ENCODE measurements at places on chromosomes 11 and 22. TPM values are rescaled to one million over a fixed set of nuclear protein-coding genes. Genes with fewer than 3 reads are reported as not detected.

- no peak for DNase-seq
These were observed 108.0 kb upstream of the ANO1 start for GRCh38 chr11:69969890-69970784.

DNA sequence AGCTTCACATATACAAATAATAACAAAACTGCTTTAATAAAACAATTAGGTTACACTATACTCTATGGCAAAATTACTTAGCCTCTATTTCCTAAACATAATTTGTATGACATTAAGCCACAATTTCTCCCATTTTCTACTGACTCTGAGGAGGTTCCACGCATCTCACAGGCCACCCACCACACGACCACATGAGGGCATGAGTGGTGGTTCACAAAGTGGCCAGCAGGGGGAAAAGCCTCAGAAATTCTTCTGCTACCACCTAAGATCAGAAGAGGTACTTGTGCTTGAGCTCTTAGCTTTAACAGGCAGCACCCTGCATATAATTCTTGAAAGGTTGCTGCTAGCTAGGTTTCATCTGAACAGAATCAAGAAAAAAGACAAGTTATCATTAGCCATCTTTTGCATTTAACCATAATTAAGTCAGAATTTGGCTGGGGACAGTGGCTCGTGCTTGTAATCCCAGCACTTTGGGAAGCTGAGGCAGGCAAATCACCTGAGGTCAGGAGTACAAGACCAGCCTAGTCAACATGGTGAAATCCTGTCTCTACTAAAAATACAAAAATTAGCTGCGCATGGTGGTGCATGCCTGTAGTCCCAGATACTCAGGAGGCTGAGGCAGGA, 7.7 kb downstream of the LPXN start:
- no peak for DNase-seq

The CPT1B gene
- total RNA-seq = 281 TPM

The GAS2L1 gene
- 28.0 TPM for total RNA-seq

DNA sequence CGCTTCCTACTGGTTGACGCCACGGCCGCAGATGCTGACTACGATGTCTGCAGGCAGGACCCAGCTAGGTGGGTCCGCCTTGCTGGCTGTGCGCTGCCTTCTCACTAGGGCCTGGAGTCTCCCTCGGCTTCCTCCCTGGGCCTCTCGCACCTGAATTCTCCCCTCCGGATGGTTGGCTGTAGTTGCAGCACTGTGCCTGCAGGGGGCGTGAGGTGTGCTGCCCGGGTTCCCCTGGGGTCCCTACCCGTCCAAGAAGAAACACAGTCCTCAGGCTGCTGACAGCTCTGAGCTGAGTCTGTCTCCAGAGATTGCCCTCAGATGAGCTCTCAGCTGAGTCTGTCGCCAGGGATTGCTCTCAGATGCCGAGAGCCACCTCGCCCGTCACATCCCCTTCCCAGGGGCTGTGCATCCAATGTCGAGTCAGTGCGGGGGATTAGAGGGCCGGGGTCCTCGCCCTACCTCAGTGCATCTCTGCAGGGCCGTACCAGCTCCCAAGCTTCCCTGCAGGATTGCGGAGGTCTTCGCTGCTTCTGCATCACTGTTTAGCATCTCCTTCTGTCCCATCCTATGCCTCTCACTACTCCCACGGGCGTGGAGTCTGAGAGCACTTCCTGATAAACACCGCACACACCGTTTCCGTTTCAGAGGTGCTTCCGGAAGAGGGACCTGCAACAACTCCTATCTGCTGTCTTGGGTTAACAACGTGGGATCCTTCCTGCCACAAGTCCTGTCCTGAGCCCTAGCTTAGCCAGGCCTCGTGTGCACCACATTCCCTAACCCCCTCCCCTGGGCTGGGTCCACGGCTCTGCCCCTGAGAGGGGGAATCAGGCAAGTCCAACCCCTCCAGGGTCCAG, 196.9 kb downstream of the CSNK2A3 start:
- no peak for DNase-seq

- DNase-seq = no peak
These were observed 36.1 kb downstream of the MMP20 start for GRCh38 chr11:102589047-102589459.

The OR8B4 gene
- total RNA-seq = not detected

The C22orf15 gene
- not detected for total RNA-seq

DNA sequence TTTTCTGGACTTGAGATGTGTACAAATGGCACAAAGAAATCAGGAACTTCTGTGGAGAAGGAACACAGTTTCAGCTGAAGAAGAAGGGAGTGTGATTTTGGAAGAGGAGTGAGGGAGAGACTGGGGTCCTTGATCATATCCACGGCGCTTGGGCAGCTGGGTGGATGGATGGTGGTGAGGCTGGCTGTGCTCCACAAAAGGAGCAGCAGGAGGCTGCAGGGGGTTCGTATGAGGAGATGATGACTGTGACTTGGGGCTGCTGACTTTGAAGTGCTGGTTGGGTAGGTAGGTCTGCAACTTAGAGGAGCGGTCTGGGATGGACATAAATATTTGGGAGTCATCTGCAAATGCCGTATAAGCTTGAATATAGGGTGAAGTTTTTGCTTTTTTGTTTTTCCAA, 1.3 kb upstream of the DCHS1 start:
- no peak for DNase-seq

- no peak for DNase-seq
These were observed 47.1 kb upstream of the SOX6 start for GRCh38 chr11:16403448-16403803.

DNA sequence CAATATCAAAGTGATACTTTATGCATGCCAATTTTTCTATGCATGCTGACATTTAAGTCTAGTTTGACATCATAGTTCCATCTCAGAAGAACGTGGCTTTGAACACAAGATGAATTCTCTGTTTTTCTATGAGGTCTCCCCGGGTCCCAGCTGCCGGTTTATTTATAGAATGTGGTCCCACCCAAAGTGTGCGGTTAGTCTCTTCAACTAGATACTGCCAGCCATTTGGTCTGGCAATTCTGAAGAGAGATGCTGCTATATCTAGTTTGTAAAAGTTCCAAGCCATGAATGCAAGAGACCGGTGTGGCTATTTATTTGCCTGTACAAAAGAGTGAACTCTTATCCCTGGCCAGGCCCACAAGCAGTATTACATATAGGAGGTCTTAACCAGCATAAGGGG, 9.2 kb downstream of the OR5A2 start:
- no peak for DNase-seq

The SMTNL1 gene
- total RNA-seq = not detected

DNA sequence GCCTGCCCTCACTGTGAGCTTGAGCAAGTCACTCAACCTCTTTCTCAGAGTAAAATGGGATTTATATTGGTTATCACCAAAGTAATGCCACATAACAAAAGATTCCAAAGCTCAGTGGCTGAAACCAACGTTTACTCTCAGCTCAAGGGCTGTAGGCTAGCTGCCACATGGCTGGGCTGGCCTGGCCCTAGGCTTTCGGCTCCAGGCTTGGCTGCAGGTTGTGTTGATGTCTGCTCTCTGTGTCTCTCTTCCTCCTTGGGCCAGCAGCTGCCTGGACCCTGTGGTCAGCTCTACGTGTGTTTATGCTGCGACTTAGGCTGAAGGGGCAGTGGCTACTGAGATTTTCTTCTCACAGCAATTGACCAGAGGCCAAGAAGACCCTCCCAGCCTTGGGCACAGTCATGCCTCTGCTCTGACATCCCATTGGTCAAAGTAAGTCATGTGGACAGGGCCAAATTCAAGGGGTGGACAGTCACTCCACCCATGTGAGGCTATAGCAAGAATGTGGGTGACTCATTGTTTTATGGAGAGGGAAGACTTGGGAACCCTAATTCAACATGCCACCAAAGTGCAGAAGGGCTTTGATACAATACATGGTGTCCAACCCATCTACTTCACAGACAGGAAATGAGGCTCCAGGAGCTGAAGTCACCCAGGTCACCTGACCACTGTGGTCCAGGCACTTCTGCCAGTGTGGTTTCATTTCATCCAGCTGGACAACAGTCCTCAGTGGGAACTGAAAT, 90.6 kb downstream of the TSPAN18 start:
- DNase-seq = no peak

GRCh38 chr11:69375316-69376154, 81.6 kb downstream of the MYEOV start:
- DNase-seq = no peak

The MGAT3 gene
- total RNA-seq = 11.3 TPM

The OAF gene
- 27.9 TPM for total RNA-seq

The OR5B21 gene
- total RNA-seq = not detected

The PIH1D2 gene
- 1.7 TPM for total RNA-seq

- no peak for DNase-seq
These were observed 5.0 kb downstream of the OR10A5 start for GRCh38 chr11:6850526-6850925.

The MICAL3 gene
- 45.1 TPM for total RNA-seq

- DNase-seq = no peak
These were observed 142.2 kb downstream of the ST3GAL4 start for GRCh38 chr11:126497581-126498122.

DNA sequence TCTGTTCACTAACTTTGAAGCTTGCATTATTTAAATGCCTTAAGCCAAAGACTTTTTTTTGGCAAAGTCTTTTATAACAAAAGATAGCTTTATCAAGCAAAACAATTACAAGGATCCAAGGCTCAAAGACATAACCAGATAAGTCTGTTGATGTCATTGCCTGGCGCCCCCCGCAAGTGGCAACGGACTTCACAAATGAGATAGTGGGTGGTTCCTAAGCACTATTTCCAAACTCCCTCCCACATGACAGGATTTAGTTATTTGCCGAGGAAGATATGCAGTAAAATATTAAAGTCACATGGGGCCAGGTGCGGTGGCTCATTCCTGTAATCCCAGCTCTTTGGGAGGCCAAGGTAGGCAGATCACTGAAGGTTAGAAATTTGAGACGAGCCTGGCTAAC, 194.2 kb upstream of the DDI1 start:
- DNase-seq = no peak

DNA sequence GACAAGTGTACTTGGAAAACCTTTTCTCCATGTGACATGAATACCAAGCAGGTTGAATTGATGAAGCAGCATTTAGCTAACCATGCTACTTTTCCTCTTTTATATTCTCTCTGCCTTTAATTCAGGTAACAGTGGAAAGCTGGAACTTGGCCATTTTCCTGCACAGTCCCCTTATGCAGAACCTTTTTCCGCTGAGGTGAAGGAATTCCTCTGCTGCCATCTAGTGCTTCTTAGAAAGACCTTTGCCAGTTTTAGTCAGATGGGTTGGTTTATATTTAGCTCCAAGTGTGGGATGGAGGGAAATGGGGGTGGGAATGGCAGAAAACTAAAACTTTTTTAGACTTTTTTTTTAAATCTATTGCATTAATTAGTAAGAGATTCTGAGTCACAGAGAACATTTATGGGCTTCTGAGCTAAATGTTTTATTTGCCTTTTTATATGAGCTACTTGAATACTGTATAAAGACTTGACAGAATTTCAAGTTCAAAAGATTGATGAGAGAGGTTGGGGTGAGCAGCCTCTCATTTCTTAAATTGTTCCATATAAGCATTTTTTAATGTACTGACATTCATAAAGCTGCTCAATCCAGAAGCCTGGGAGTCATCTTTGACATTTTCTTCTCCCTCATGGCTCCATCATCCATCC, 153.9 kb upstream of the ZC3H12C start:
- no peak for DNase-seq

DNA sequence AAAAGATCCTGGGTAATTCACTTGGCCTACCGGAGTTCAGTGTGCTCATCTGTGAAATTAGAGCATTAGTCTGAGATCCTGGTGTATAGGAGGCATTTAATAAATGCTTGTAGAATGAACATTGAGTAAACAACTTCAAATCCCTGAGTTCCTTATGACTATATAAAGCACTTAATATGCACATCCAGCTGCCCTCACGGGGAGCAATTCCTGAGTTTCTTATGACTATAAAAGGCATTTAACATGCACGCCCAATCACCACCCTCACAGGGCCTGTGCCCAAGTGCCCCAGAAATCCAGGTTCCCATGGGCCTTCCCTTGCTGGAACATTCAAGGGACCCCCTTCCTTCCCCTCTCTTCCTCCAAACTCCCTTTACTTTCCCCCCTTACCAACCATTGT, 13.6 kb downstream of the DRD2 start:
- no peak for DNase-seq

The DRICH1 gene
- total RNA-seq = not detected

The ME3 gene
- total RNA-seq = 33.1 TPM

Measured in right atrium auricular region (tissue), 2 donors.